ENCODE measurements at places on chromosomes 7 and 10.
A peak's percentile ranks its signal among the peaks of the same experiment; 100 is the strongest.

GRCh38 chr7:108136191-108136688 lies 6.1 kb upstream of the LAMB4 start:
- no peak for DNase-seq

- DNase-seq = no peak
Observed at GRCh38 chr7:95225301-95225700, 99.0 kb downstream of the PON1 start.

- no peak for DNase-seq
Observed at GRCh38 chr7:144584726-144585125, 181.2 kb upstream of the NOBOX start.

GRCh38 chr10:89604200-89604599 lies 40.8 kb downstream of the PANK1 start:
- no peak for DNase-seq

- peak; percentile 81 for DNase-seq
Observed at GRCh38 chr7:40015790-40016296, 65.8 kb downstream of the CDK13 start.

GRCh38 chr10:133454204-133454893 lies 604 bp downstream of the SCART1 start:
- DNase-seq = no peak

GRCh38 chr10:32360241-32360640 lies 13.3 kb upstream of the EPC1 start:
- DNase-seq = no peak

DNA sequence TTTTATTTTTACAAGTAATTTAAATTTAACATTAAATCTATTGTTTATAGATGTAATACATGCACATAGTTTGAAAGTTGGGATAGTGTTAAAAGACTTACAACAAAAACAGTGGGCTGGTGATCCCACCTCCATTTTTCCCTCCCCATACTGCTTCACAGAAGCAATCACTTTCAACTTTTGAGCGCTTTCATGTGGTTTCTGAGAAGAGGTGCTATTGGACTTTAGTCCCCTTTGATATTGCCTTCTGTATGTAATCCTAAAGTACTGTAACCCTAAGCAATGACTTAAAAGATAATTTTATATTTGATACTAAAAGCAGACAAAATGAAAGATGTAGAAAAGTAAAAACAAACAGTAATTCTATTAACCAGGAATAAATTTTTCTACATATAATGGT lies 88.1 kb upstream of the FAM171A1 start:
- no peak for DNase-seq

- peak; percentile 37 for DNase-seq
Observed at GRCh38 chr7:107180378-107180777, 11.6 kb downstream of the HBP1 start.

GRCh38 chr10:16761300-16761699 lies 55.9 kb downstream of the RSU1 start:
- no peak for DNase-seq

DNA sequence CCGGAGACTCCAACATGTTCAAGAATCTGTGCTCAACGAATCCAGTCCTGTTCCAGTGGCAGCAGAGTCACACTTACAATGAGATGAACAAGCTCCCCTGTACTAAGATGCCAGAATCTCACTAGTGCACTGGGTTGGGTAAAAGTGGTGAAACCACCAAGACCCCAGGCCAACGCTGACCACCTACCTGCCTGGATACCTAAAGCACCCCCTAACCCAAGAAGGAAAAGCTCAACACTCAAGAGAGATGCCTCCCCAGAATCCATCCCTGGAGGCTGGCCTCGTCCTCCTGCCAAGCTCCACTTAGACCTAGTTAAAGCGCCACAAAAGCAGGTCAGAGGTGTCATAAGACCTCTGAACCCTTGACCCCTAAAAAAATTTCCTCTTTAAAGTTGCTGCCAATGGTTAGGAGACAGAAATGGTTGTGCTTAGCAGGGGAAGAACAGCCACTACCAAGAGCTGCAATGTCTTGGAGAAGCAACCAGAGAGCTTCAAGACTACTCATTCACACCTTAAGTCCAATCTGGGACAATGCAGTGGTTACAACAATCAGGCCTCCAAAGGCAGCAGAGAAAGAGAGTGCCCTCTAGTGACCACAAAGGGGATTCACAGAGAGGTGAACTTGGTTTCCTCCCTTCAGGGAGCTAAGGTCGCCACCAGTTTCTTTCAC lies 94.6 kb upstream of the MACROH2A2 start:
- peak; percentile 24 for DNase-seq

DNA sequence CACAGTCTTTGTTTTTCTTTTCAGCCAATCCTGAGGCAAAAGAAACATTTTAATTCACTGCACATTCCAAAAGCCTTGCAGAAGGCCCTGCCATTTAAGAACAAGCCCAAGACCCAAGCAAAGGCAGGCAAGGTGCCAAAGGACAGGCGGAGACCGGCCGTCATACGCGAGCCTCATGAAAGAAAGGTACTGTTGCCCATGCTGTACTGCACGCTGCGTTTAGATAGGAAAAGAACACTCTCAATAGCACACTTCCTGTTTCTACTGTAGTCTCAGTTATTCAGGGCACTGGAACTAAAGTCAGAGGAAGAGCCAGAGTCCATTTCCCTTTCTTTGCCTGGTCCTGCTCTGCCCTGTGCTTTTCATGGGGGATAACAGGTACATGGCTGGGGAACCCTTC lies 47.6 kb downstream of the BMS1 start:
- no peak for DNase-seq

- no peak for DNase-seq
Observed at GRCh38 chr7:132328047-132328620, 248.1 kb downstream of the PLXNA4 start.

DNA sequence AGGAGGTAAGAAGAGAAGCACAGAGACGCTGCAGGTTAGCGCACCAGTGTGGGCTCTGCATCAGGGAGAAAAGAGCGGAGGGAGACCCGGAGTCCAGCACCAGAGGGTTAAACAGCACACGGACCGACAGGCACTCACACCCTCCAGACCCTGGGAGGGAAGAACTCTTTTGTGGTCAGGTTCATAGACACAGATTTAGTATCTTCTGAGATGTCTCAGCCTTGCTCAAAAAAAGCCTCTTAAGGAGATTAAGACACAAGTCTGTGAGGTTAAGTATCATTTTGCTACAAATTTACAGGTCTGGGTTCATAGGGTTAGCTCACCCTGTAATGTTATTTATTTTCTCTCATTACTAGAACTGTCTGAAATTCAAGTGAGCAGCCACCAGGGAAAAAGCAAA lies 16.8 kb upstream of the NDST2 start:
- DNase-seq = no peak

DNA sequence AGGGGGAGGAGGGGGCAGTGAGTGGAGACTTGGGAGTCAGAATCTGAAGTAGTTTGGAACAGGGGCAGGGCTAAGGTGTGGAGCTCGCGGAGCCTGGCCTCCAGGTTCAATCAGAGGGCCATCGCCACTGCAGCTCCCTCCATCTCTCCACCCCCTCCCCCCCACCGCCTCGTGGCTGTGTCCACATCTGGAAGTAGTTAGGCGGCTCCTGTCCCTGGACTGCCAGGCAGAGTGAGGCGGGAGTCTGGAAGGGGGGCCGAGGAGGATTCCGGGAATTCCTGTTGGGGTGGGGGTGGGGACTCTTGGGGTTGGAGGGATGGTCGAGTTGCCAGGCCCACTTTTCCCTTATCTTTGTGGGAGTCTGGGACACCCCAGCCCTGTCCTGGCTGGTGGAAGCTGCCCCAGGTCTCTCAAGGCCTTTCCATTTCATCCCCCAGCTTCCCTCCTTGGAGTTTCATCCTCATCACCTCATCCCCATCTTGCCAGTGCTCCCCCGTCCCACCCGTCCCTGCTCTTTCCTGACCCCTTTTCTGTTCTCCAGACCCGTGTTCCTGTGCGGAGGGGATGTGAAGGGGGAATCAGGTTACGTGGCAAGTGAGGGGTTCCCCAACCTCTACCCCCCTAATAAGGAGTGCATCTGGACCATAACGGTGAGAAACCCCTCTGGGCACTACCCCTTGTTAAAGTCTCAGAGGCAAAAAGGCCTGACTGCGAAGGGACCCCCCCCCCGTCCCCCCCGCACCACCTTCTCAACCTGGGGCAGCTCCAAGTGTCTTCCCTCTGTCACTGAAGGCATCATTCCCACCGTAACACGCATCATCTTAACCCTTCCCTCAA lies 944 bp downstream of the PCOLCE start:
- no peak for DNase-seq

DNA sequence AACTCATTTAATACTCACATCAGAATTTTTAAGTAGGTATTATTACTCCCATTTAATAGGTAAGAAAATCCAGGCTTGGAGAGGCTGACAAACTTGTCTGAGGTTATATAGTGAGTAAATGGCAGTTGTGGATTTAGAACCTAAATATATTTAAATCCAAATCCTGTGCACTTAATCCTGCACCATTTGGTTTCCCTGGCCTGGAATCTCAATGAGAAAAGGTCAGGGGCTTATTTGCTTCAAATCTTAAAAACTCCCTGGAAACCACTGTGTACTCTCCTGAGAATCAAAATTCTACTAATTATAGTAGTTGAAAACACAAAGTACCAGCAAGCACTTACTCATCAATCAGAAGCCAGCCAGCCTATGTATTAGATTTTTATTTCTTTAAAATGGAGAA lies 97.7 kb downstream of the DNMBP start:
- DNase-seq = no peak

DNA sequence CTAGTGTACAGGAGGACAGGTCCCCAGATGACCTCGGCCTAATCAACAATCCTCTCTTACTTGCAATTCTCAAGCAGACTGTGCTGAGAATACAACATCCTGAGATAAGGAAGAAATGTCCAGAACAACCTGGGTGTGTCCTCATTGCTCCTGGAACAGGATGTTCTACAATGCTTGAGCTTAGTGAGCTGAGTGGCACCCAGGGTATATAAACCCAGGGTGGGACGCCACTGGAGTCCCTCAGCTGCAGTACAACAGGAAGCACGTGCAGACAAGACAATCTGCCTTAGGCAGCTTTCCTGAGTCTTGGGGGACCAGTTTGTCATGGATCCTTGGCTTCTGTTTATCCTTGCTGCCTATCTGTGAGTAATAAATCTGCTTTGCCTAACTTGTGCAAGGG lies 27.7 kb upstream of the SLC25A13 start:
- DNase-seq = no peak

DNA sequence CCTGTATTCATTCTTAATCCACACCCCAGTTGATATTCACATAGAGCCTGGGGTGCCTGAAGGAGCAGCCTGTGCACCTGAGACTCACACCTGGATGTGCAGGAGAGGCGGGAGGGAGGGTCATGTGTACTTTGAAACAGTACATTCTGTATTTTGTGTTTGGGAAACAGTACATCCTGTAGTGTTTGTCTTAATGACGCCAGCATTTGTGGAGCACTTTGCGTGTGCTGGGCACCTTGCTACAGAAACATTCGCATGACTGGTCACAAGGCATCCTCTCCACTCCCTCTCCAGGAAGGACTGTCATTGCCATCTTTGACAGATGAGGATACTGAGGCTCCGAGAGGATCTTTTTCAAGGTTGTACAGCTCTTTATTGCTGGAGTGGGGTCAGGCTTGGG lies 132.1 kb downstream of the TACC2 start:
- DNase-seq = no peak

DNA sequence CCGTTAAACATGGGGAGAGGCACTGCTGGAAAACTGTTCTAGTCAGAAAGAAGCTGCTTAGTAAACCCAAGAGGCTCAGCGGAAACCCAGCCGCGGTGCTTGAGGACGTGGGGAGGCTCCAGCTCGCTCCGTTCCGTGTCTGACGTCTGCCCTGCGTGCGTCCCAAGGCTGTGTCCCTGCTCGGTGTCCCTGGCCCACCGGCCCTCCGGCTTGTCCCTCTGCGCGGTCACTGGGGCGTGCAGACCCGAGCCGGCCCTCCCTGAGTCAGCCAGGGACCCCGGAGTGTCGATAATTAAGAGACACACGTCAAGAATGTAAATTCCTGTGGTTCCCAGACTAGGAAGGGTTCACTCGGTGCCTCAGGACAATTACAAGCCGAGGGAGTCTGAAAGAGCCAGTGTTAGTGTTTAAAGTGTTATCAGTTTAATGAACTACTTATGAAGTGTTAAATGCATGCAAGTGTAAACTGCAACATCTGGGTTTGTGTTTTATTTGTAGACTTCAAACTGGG lies 98.9 kb downstream of the WDR11 start:
- DNase-seq = no peak

DNA sequence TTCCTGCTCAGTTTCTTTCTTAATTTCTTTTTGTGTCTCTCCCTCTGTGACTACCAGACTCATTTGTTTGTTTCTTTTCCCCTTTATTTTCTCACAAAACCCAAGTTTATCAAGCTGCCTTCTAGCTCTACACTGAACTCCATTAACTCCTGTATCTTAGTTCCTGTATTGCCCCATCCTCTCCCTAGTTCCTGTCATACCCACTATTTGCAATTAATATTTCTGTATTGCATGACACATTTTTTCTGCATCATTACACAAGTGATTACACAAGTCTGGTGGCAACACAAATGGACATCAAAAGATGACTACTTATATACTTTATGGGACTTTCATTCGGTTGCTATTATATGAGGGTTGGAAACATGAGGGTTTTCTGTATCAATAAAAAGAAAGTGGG lies 26.9 kb upstream of the OR9A4 start:
- no peak for DNase-seq

GRCh38 chr7:28871631-28872030 lies 86.5 kb downstream of the TRIL start:
- no peak for DNase-seq

DNA sequence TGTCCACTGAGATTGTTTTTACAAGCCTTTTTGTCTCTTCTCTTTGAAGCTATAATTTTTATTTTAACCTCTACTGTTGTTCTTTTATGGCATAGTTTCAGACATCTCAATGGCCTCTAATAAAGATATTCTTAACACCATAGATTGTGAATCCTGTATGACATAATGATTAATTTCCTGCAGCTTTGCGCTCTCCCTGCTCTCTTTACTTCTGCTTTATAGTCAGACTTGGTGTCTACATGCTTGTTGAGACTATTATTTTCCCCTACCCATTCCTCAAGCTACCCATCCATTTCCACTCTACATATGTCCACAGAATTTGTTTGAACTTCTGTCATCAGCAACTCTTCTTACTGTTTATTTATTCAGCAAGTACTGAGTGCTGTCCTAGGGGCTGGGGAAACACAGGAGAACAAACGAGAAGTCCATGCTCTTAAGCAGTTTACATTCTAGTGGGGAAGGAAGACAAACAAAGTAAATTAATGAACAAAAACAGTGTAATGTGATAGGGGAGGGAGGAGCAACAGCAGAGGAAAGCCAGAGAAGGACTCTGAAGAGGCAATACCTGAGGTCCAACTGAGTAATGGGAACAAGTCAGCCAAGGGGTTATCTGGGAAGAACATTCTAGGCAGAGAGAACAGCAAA lies 110.1 kb downstream of the CDK14 start:
- DNase-seq = no peak
